ENCODE measurements at places on chromosomes 6 and 20.

GRCh38 chr6:163705923-163706322 is 291.4 kb downstream of the QKI start:
- no peak for DNase-seq

DNA sequence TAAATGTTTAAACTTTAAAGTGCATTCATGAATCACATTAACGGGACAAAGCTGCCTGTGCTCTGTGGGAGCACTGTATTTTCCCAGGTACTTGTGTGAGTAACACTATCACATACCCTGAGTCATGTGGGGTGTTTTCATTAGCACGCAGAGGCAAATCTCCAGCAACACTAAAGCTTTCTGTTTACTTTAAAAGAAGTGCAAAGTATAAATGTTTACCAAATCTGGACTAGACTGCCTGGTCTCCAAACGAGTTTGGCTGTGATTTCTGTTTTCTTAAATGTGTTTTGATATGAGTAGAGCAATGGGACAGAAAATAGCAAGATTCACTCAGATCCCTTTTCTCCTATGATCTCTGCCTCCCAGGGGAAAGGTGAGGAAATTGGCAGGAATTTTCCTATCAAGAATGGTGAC is 28.8 kb upstream of the RIPPLY2 start:
- no peak for DNase-seq

- DNase-seq: no peak
Measured at GRCh38 chr6:149013586-149014344, 266.9 kb downstream of the UST start.

DNA sequence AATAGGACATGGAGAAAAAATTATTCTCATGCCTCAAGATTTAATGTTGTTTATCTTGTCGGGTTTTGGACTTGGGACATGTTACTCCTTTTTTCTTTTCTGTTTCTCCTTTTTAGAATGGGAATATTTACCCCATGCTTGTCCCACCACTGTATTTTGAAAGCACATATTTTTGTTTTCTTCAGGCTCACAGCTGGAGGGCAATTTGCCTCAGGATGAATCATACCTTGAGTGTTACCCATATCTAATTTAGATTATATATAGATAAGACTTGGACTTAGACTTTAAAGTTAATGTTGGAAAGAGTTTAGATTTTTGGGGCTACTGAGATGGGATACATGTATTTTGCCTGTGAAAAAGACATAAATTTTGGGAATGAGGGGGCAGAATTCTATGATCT is 541.6 kb upstream of the MAN1A1 start:
- no peak for DNase-seq

- DNase-seq: no peak
Measured at GRCh38 chr6:106163446-106163965, 77.4 kb downstream of the PRDM1 start.

DNA sequence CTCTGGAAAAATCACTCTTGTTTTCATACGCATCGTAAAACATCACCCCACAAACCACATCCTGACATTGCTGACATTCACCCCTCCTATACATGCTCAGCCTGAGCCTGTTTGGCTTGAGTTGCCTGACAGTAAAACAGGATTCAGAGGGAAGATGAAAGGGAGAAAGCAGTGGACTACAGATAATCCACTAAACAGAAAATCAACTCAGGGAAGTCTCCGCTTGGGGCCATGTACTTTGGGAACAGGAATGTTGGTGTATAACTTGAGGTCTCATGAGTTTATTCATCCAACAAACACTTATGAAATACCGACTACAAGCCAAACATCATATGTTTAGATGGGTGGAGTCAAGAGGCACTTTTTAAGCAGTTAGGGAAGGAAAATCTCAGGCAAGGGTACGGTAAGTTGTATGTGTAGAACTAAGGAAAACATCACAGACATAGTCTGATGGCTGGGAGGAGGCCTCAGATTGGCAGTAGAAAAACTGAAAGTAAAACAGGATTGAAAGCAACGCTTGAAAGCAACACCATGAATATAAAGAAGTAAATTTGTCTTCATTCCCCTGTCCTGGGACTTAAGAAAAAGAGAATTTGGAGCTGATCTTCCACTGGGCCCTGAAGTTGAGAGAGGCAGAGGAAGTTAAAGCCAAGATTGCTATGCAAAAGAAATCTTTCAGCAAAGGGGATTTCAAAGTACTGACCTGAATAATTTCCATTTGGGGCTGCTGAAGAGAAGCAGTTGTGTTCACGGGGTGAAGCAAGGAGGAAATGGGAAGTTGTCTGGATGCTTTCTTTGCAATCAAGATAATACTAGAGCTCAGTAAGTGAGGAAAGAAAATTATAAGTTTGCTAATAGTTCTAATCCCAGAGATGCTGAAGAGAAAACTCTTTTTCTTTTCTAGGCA is 28.8 kb downstream of the PDE7B start:
- peak; percentile 33 for DNase-seq

DNA sequence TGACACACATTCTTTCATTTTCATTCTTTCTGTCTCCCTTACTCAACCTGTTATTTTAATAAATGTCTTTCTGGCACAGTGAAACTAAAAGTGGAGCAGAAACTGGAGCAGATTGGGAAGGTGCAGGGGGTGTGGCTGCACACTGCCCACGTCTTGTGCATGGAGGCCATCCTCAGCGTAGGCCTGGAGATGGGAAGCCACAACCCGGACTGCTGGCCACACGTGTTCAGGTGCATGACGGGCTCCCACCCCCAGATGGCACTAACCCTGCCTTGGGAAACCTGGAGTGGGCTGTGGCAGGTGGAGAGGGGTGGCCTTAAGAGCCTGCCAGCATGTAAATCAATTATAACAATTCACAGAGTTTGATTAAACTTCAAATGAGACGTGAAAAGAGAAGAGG is 71.4 kb upstream of the PBOV1 start:
- DNase-seq: no peak

DNA sequence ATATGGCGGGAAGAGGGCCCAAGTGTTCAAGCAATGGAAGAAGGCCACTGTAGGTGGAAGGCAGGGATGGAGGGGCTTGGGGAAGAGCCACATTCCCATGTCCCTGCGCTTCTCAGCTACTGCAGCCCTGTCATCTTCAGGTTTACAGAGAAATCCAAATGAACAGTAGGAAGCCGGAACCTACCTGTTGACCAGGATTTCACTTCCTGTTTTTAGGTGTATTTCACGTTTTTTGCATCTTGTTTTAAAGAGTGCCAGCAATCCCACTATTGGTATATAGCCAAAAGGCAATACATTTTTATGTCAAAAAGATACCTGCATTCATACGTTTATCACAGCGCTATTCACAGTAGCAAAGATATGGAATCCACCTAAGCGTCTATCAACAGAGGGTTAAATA is 159.2 kb downstream of the SLC35B3 start:
- DNase-seq: no peak
